ENCODE measurements at places on chromosomes 7 and 10.
A peak's percentile ranks its signal among the peaks of the same experiment; 100 is the strongest.

DNA sequence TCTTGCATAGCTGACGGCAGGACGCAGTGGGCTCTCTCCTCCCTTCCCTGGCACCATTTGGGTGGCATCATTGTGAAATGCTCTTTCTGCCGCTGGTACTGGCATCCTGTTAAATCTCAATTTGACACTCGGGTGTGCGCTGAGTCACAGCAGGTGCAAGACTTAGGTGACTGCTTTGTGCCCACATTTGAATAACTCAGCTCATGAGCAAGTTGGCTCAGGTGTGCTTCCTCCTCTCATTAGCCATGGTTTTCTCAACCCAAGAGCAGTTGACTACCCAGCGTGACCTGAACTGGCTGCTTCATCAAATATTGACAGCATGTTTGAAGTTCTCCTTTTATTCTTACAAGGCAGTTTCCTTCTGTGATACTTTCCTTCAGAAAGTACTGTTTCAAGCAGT, 24.6 kb upstream of the NFE2L3 start:
- DNase-seq: no peak

DNA sequence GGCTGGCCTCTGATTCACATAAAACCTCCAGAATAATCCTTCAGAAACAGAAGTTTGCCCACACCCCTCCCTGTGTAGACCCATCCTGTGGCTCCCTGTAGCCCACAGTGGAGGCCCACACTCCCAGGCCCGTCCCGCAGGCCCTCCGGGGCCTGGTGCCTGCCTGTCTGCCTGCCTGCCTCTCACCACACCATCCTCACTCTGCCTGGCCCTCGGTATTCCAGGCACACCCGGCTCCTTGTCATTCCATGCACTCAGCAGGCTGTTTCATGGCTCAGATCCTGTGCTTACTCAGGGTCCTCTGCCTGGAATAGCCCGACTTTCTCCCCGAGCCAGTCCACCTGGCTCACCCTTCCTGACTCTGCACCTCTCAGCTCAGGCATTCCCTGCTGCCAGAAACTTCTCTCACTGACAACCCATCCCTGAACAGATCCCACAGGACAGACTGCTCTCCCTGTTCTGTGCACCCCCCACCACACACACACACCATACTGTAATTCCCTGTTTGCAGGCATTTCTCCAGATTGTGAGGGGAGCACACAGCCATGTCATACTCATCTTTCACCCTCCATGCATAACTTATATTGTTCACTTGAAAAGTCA, 498.0 kb upstream of the ZMIZ1 start:
- no peak for DNase-seq

DNA sequence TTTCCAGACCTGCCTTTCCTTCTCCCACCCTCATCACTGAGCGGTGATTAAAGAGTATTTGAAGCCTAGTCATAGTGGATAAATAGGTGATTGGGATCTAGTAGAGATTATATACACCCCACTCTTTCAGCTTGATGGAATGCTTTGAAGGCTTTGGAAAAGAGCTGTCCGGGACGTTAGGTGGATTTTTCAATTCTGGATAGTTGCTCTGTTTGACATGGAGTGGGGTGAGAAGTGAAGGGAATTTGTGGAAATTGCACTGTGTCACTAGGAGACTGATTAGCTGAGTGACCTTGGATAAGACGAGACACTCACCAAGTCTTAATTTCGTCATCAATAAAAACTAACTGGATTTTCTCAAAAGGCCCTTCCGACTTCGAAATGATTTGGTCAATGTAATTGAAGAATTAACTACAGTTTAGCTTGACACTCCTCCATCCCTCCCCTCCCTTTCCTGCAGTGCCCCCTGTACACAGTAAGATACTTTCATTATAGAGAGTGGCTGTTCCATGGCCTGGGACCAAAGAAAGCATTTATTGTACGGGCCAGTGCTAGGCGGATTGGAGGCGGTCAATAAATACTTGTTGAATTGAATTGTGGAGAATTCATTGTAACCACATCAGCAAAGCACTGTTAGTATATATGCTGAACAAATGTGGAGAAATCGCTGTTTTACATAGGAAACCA, 962 bp downstream of the ZKSCAN1 start:
- DNase-seq: no peak

GRCh38 chr10:106705681-106706100, 458.8 kb downstream of the SORCS1 start:
- peak; percentile 10 for DNase-seq

- DNase-seq: no peak
Measured at GRCh38 chr7:143345428-143345900, 17.0 kb downstream of the FAM131B start.

DNA sequence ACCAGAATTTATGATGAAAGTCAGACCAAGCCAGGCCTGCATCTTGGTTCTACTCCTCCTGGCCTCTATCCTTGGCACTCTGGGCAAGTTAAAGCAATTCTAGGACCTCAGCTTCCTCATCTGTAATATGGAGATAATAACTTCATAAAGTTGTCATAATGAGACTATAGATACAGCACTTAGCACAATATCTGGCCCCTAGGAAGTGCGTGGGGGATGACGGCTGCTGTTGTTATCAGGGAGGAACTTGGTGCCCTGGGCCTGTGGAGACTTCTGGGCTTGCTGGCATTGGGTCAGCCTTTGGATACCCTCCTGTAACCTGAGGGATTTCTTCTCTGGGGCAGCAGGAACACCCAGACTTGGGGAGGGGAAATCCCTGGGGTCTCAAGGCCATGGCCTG, 27.6 kb downstream of the PFKFB3 start:
- no peak for DNase-seq

GRCh38 chr7:27237735-27238334, 4.8 kb upstream of the EVX1 start:
- peak; percentile 97 for DNase-seq

DNA sequence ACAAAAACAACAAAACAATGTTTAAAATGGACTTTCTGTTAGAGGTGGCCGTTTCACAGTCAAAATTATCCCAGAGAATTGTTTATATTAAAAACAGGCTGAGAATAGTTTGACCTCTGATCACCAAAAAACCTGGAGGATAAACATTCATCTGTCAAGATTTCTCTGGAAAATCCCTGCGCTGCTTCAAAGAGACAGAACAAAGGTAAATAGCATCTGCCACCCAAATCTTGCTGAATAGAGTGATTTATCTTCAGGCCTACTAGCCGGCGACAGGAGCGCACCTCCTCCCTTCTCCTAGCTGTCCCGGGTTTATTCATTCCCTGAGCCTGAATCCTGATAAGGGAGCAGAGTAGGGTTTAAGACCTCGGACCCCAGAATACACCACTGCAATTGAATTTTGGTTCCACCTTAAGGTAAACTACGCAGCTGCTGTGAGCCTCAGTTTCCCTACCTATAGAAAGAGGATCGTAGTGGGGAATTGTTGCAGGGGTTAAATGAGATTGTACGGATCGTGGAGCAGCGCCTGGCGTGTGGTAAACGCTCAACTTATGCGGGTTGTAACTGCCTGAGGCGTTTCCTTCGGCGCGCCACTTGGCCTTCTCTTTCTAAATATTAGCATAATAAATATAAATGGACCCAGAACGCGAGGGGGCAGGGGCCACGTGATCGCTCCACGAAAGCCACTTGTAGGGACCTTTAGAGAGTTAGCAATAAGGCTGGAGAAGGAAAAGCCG, 498 bp upstream of the ST7 start:
- DNase-seq: no peak

GRCh38 chr10:109929501-109930219, 6.3 kb upstream of the XPNPEP1 start:
- no peak for DNase-seq

GRCh38 chr7:158581440-158582088, 6.1 kb downstream of the PTPRN2 start:
- no peak for DNase-seq

DNA sequence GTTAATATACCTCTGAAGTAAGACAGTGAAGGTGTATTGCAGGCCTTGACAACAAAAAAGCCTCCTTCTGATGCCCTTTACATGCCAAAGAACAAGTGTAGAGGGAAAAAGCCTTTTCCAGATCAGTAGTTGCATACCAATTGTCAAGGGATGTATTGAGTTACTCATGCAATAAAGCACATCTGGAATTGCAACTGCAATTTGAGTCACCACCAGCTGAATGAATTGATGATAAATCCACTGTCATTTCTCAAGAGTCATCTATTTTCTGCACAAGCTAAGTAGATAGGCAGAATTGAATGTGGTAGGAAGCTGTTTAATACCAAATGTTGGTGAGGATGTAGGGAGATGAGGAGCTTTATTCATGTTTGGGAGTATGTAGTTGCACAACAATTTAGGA, 325.9 kb upstream of the SMIM30 start:
- no peak for DNase-seq

GRCh38 chr7:92808635-92809034, 27.7 kb downstream of the CDK6 start:
- no peak for DNase-seq

GRCh38 chr10:94397549-94398370, 4.6 kb upstream of the TBC1D12 start:
- DNase-seq: peak; percentile 63

DNA sequence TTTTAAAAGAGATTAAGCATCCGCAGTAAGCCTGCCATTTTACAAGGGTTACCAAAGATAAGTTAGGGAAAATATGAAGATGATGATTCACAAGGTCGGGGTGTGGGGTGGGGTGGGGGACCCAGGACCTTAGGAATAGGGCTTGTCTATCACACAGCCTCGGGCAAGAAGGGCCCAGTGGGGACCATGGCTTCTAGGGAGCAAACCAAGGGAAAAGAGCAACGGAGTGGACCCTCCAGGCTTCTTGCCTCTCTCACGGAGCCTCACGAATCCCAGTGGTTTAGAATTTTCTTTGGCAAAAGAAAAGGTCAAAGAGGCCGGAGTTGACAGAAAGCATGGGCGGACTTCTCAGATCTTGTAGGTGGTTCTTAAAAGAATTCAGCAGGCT, 1.3 kb downstream of the PRKCQ start:
- DNase-seq: no peak

DNA sequence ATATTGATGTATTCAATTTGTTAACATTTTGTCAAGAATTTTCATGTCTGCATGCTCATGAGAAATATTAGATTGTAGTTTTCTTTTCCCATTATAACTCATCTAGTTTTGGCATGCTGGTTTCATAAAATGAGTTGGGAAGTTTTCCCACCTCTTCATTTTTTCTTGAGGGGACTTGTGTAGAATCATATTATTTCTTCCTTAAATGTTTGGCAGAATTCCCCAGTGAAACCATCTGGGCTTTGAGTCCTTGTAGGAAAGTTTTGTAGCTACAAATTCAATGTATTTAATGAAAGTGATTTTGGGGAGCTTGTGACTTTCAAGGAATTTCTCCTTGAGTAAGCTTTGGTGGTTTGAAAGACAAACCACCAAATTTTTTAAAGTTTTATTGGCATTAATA, 173.2 kb downstream of the PHTF2 start:
- no peak for DNase-seq

- DNase-seq: no peak
Measured at GRCh38 chr10:63027531-63027930, 105.6 kb upstream of the NRBF2 start.

DNA sequence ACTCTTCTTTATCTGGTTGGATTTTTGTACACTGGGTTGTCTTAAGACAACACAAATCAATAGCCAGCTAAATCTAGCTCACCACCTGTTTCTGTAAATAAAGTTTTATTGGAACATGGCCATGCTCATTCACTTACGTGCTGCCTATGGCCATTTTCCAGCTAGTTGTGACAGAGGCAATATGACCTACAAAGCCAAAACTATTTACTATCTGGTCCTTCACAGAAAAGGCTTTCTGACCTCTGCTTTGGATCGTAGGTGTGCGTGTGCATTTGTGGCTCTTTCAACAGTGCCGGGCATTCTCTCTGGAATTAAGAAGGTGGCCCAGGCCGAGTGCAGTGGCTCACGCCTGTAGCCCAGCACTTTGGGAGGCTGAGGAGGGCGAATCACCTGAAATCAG, 45.5 kb downstream of the NRAP start:
- no peak for DNase-seq

GRCh38 chr10:23317416-23317815, 27.2 kb downstream of the C10orf67 start:
- no peak for DNase-seq

- DNase-seq: no peak
Measured at GRCh38 chr7:139913021-139913844, 84.2 kb downstream of the TBXAS1 start.

- no peak for DNase-seq
Measured at GRCh38 chr7:42495256-42495655, 258.2 kb upstream of the GLI3 start.

- no peak for DNase-seq
Measured at GRCh38 chr10:123463698-123464097, 202.5 kb upstream of the GPR26 start.

DNA sequence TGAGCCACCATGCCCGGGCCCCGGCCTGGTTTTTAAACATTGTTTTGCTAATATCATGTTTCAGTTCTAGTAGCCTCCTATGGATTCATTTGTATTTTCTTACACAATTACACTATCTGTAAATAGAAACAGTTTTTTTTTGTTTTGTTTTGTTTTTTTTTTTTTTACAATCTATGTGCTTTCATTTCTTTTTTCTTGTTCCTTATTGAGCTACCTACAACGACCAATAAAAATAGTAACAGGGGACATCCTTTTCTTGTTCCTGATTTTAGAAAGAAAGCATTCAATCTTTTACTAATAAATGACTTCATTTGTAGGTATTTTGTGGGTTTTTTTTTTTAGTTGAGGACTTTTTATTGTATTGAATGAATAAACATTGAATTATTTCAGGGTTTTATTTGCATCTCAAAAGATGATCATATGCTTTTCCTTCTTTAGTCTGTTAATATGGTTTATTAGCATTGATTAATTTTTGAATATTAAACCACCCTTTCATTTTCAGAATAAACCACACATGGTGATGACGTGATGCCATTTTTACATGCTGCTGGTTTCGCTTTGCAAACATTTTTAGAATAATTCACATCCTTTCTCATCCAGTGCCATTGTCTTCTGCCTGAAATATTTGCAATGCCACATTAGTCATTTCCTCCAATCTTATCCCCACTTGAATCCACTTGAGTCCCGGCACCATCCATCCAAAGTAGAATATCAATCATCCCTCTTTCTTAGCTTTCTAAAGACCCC, 18.1 kb upstream of the AKR1E2 start:
- DNase-seq: peak; percentile 19

DNA sequence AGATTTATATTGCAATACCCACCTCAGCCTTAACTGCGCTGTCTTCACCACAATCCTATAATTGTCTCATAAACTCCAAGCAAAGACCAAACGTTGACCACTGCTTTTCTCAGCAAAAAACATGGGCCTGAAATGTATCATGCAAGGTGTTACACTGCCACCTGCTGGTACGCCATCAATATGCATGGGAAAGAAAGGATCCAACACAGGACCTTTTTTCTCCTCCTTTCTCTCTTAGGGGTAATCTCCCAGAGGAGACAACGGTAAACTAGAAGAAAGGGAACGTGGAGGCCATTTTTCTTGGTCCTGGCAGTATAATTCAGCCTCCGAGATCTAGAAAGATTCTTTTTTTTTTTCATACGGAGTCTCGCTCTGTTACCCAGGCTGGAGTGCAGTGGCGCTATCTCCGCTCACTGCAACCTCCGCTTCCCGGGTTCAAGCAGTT, 79.1 kb upstream of the MPP7 start:
- peak; percentile 45 for DNase-seq

All from H54 (cell line).